ENCODE measurements at places on chromosomes 7 and 10.

- no peak for DNase-seq
These were observed 68.8 kb upstream of the INSIG1 start for GRCh38 chr7:155228894-155229293.

GRCh38 chr7:141557360-141557759 is 6.2 kb downstream of the AGK start:
- DNase-seq: no peak

DNA sequence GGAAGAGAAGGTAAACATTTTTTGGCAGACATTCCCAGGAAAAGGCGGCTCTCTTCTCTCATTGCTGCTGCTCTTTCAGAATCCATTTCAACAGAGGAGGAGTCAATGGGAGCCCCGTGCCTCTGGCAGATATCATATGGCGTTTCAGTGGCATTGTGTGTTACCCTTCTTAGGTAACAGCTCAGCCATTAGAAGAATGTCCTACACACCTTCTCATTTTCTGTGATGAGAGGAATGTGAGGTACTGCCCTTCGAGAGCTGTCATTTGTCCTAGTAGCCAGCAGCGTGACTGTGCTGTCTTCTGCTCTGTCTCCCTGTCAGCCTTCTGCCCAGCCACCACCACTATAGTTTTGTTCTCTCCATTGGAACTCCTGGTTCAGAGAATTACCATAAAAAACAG is 102.4 kb downstream of the EGFR start:
- no peak for DNase-seq

- no peak for DNase-seq
These were observed 69.9 kb downstream of the FOXL3 start for GRCh38 chr7:359766-360361.

GRCh38 chr10:3784510-3785250 is at the start of gene KLF6:
Gene KLF6 (minus strand): TSS chr10:3785209. CDS start chr10:3785014, 195 bp downstream.
- peak; percentile 85 for DNase-seq

- no peak for DNase-seq
These were observed 212.2 kb downstream of the TNS3 start for GRCh38 chr7:47369736-47370135.

GRCh38 chr7:44067064-44067951 is 1.9 kb upstream of the PGAM2 start:
- no peak for DNase-seq

DNA sequence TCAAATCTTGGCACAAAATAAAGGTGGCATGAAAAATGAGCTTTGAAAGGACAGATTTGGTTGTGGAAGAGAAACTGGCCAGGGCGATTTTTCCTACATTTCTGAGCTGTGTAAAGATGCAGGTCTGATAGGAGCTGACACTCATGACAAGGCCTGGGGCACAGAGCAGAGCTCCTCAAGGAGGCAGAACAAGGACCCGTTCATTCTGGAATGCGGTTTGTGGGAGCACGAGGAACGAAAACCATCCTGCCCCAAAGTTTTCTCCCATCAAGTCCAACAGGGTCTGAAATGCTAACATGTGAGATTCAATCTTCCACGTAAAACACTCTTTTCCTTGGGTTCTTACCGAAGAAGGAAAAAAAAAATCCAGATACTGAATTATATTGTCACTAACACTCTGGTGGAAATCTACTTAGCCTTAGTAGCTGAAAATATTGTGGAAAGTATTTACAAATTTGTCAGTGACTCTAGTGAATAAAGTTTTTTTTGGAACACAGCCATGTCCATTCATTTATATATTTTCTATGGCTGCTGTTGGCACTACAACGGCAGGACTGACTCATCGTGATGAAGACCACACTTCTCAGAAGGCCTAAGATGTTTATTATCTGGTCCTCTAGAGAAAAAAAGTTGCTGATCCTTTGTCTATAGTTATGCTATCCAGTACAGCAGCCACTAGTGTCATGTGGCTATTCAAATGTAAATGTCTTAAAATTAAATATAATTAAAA is 215.7 kb downstream of the BAMBI start:
- DNase-seq: no peak

GRCh38 chr7:16515785-16516685 is 10.6 kb upstream of the LRRC72 start:
- no peak for DNase-seq

- DNase-seq: no peak
These were observed 20.8 kb downstream of the GHRHR start for GRCh38 chr7:30984359-30985107.

DNA sequence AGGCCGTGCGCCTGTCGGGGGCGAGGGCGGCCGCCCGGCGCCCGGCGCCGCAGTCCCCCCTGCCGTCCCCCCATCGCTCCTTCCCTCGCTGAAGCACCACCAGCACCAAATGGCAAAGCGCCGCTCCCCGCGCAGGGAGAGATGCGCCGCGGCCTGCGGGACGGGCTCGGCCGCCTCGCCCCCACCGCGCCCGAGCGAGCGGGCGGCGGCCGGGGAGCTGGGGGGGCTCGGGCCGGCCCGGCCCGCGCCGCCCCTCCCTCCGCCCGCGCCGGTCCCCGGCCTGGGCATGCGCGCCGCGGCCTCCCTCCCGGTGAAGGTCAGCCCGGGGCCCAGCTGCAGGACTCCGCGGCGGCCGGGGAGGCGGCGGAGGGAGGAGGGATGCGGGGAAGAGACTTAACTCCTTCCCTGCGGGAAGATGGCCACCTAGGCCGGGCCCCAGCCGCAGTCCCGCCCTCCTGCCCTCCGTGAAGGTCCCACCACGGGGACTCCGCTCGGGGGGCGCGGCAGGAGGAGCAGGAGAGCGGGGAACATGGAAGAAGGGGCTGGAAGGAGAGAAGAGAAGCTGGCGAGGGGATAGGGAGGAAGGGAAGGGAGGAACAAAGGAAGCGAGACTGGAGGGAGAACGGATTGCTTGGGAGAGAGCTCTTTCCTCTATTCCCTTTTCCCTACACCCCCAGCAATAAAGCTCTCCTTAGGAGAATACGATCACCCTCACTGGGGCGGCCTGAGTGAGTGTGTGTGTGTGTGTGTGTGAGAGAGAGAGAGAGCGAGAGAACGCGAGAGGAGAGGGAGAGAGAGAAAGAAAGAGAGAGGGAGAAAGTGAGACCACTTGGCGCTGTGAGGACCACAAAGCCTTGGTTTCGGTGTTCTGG is 3.4 kb upstream of the SMARCD3 start:
- no peak for DNase-seq

DNA sequence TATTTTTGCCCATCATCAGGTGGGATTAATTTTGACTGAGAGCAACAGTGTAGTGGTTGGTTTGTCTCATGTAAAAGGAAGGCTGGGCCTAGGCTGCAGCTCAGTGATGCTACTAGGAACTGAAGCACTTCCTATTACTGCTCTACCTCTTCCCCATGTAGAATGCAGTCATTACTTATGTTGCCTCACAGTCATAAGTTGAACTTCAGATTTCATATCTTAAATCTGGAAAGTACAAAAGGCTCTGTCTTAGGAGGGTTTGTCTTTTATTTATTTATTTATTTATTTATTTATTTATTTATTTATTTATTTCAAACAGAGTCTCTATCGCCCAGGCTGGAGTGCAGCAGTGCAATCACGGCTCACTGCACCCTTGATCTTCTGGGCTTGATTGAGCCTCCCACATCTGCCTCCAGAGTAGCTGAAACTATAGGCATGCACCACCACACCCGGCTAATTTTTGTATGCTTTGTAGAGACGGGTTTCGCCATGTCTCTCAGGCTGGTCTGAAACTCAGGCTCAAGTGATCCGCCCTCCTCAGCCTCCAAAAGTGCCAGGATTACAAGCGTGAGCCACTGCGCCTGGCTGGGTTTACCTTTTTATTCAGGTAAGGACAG is 721.7 kb upstream of the GALNT17 start:
- no peak for DNase-seq

GRCh38 chr7:3065724-3066143 is 22.1 kb upstream of the CARD11 start:
- DNase-seq: no peak

- no peak for DNase-seq
These were observed 108.8 kb downstream of the SPAG6 start for GRCh38 chr10:22453948-22454591.

GRCh38 chr7:85897967-85898366 is 711.1 kb upstream of the SEMA3D start:
- no peak for DNase-seq

GRCh38 chr7:135977742-135978066 is 545 bp upstream of the MTPN start:
- DNase-seq: no peak

DNA sequence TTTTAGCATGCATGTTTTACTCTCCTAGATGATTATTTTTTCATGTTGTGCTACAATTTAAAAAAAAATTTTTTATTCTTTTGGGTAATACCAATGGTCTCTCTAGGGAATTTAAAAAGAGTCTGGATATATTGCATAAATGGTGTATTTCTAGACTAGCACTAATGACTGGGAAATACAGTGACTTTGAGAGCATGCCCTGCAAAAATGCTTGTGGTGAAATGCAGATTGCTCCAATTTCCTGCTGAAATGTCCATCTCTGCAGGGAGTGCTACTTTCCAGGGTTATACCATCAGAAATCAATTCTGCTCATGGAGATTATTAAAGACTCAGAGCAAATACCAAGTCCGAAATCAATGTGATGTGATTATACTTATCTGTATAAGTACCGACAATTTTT is 186.1 kb downstream of the PRKG1 start:
- no peak for DNase-seq

GRCh38 chr10:27399871-27400270 is 104.2 kb upstream of the RAB18 start:
- no peak for DNase-seq

DNA sequence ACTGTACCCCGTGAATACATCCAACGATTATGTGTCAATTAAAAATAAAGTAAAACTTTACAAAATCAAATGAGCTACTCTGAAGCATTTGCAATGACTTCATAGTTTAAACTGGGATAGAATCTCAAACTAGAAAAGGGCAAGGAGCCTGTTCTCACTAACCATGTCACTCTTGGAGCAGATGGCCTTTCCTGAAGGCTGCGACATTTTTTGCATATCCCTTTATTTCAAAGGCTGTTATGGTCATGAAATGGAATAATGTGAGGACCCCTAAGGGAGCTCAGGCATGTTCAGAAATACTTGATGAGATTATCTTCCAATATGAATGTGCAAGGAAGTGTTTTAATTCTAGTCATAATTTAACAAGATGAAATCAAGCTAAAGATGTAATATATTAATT is 679.4 kb downstream of the NRG3 start:
- no peak for DNase-seq

DNA sequence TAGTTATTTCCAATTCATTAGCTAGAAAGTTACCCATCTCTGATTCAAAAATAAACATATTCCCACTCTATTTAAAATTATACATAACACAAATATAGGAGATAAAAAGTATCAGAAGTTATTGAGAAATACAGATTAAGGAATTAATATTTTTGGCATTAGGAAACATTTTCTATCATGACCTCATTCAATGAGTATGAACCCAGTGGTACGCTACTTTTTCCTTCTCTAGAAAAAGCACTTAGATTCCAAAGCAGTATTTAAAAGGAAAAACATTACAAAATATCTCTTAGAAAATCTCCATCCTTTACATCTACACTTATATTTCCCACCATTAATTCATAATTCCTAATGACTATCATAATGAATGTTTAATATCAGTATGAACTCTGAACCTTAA is 240.6 kb upstream of the GNAI1 start:
- DNase-seq: no peak

DNA sequence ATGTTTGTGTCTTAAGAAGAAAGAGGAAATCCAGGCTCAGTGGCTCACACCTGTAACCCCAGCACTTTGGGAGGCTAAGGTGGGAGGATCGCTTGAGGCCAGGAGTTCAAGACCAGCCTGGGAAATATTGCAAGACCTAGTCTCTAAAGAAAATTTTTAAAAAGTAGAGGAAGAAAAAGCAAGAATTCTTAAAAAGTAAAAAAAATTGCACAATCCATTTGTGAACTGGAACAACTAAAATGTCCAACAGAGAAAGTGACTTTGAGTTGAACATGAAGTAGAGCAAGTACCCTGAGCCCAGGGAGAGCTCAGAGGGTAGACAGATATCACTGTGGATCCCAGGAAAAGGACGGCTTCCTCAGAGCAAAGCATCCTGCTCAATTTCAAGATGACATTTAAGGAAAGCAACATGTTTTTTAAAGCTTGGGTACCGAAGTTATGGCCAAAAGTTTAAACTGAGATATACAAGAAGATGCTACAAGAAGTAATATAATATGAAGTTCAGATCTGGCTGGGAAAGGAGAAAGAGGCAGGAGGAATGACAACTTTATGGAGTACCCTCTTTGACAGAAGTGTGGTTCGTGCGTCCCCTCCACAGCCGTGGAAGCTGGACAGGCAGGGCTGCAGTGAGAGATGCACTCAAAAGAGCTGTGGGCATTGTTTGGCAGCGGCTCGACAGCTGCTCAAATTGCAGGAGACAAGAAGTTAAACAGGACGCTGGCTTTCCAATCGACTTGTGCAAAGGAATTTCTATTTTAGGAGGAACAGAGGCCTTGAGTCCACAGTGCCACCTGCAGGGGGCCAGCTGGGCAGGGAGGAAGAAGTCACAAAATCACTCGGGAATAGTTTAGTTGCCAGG is 201.3 kb downstream of the JCAD start:
- DNase-seq: no peak

DNA sequence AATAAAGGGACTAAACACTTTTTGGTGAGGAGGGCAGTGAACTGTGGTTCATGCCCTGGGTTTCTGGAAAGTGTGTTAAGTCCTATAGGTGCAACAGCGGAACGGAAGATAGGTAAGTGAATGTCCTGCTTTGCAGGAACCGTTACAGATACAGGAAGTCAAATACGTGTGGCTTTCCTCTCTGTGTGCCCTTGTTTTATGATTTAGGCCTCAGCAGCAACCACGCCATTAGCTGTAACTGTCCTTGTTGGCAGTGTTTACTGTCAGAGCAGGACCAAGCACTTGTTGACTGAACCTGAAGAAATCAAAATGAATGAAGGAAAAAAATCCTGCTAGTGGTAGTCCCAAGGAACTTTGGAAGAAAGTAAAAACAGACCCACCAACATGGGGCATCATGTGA is 150.3 kb downstream of the PIP4K2A start:
- no peak for DNase-seq

DNA sequence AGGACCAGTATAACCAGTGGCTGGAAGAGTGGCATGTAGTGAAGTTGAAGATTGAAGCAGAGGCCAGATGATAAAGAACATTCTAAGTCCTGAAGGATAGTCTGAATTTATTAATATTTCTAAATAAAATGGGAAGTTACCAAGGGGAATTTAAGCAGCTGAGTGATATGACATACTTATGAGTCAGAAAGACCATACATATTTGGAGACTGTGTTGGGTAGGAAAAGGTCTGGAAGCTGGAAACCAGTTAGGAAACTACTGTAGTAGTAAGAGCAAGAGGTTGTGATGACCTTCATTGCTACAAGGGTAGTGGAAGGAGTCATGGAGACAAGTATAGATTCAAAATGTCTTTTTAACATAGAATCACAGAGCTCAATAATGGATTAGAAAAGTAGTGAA is 752.3 kb downstream of the SUGCT start:
- no peak for DNase-seq

DNA sequence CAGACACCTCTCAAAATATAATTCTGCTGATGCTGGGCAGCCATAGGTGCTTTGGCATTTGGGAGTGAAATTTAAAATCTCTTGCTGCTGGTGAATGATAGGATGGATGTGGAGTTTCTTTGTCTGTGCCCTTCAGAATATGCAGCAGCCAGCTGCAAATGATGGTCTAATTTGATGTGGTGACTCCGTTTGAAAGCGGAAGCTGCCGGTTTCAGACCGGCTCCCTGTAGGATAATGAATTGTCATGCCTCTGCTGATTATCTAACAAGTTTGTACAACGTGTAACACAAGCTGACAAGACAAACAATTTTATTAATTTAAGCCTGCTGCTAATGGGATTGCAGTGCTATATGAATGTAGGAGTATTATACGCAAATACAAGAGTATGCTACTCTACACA is 103.5 kb downstream of the SND1 start:
- no peak for DNase-seq
